ENCODE measurements at places on chromosomes 7 and 10.

DNA sequence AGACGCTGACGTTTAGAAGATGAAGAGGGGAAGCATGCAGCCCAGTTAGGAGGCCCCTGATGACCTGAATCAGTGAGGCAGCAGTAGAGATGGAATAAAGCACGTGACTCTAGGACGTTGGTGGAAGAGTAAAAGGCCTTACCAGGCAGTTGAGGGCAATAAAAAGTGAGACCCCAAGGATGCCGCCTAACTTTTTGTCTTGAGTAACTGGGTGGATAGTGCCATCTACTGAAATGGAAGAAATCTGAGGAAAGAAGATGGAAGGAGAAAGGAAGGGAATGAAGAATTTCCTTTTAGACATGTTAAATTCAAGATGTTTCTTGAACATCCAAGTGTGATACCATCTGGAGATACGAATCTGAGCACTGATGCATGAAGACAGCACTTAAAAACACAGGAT lies 220.0 kb upstream of the LRRN3 start:
- DNase-seq = no peak

DNA sequence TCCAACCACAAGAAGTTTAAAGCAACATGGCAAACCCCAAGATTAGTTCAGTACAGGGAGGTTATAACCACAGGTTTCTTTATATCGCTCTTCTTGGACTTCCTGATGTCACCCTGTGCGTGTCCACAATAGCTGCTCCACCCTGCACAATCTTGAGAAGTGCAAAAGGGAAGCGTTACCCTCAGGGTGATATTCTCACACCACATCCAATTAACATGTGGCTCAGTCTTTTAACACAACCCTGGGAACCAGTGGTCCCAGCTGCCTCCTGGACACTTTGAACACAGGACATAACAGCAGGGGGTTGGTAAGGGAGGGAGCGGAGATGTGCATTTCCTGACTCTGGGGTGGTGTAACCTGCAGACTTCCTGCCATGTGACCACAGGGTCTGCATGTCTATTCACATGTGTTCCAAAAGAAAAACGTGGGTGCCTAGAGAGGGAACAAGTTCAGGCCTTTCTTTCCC lies 64.6 kb downstream of the GSAP start:
- no peak for DNase-seq

- DNase-seq = no peak
Measured at GRCh38 chr10:114045136-114046086, 1.7 kb downstream of the ADRB1 start.

- no peak for DNase-seq
Measured at GRCh38 chr10:98465866-98466265, 19.1 kb upstream of the HPS1 start.

DNA sequence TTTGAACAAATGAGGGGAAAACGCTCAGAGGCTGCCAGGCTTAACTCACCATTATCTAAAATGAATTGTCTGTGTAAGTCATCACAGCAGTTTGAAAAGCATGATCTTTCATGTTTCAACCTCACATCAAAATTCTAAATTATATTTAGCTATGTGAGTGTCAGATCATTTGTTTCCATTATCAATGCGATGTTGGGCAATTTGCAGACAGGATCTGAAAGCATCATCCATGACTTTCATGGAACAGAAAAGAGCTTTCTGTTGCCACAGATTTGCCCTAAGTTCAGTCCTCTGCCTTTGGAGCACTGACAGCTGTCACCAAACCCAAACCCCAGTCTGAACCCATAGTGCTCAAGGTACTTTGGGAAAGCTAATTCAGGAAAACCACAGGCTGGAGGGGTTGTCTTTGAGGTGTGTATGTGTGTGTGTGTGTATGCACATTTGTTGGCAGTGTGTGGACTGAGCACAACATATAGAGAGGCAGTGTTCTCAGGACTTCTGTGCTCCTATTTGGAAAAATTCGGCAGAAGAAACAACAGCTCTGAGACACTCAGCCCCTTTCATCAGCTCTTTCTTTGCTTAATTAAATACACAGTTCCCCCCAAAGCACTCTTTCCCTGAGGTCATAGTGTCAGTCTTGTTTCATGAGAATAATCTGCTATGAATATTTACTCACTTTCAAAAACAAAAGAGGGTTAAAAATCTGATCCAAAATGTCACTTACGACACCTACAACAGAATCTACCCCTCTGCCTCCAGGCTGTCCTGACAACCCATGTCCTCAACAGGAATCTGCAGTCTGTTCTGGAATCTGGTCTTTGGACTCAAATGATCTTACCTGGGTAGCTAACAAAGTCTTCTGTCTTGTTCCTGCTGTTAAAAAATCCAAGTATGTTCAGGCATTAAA lies 188.5 kb upstream of the KLF14 start:
- no peak for DNase-seq

- DNase-seq = no peak
Measured at GRCh38 chr10:75814014-75814413, 382.6 kb downstream of the LRMDA start.

- no peak for DNase-seq
Measured at GRCh38 chr7:18437101-18437500, 58.4 kb upstream of the HDAC9 start.

Measured in brain microvascular endothelial cell (primary cell).